ENCODE measurements at places on chromosomes 3 and 15.

- peak; percentile 22 for DNase-seq
Observed at GRCh38 chr3:34056951-34057390, 258.5 kb downstream of the PDCD6IP start.

GRCh38 chr3:43919029-43919428, 228.3 kb downstream of the ABHD5 start:
- DNase-seq = peak; percentile 52

DNA sequence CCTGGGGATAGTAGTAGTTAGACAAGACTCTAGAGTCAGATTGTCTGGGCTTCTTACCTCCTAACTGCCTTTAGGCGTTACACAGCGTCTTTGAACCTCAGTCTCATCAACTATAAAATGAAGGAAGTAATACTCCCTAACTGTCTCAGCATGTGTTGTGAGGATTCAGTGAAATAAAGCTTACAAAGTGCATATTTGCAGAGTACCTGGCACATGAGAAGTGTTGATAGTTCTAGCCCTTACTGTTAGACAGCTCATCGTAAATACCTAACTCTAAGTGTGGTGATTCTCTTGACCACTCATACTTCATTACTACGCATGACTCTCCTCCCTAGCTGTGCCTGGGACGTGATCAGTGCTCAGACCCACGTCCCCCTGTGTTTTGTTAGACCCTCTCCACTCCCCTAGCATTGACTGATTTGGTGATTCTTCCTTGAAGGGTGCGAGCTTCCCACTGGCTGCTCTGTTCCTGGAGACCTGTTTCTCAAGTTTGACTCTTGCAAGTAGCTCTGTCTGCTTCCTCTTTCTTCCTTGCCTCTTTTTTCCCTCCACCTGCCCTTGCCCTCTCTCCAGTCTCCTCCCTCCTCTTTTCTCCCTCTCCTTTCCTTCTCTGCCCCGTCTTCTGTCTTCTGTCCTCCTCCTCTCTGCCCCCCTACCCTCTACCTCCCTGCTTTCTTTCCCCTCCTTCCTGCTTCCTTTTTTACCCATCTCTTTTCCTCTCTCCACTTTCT, 124.2 kb downstream of the SLC25A26 start:
- no peak for DNase-seq

- DNase-seq = peak; percentile 61
Observed at GRCh38 chr3:30749230-30749629, 142.8 kb downstream of the TGFBR2 start.

DNA sequence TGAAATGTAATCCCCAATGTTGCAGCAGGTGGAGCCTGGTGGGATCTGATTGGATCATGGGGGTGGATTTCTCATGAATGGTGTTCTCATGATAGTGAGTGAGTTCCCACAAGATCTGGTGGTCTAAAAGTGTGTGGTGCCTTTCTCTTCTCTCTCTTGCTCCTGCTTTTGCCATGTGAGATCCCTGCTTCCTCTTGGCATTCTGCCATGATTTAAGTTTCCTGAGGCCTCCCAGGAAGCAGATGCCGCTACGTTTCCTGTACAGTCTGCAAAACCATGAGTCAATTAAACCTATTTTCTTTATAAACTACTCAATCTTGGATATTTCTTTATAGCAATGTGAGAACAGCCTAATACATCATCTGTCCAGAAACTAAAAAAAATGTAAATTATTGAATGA, 298.3 kb downstream of the MEX3B start:
- no peak for DNase-seq

DNA sequence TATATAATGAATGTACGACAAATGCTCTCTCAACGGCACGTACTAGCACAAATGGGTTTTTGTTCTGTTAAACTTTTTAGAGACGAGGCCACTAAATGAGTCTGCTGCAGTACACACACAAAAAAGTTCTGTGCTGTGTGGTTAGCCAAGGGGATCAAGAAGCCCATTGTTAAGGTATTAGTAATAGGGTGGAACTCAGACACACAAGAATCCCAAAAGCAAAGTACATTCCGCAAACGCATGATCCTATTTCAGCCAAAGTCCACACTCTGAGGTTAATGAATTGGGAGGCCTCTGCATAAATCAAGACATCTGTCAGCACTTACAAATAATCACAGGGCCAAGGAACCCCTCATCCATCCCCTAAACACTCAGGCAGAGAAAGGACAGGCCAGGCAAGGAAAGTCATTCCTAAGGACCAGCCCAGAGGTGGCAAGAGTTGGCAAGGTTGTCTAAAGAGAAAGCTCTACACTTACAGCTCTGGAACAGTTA, 12.1 kb downstream of the OSBPL10 start:
- DNase-seq = peak; percentile 97

DNA sequence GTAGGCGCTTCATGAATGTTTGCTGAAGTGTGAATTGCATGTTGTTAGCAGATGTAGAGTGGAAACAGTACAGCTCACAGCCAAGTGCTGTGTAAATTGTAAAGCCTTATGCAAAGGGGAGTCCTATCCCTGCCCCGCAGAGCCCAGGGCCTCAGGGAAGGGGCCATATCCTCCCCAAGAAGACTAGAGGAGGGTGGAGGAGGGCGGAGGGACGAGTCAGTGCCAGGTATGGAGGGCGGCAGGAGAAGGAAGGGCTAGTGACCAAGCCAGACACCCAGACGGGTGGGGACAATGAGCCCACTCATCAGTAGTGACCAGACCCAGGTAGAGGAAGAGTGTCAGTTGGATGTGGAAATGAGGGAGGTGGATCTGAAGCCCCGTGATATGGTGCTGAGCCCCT, 45.2 kb downstream of the ZNF710 start:
- DNase-seq = no peak

Measured in A172 (cell line).